ENCODE measurements at places on chromosomes 6 and 20.

DNA sequence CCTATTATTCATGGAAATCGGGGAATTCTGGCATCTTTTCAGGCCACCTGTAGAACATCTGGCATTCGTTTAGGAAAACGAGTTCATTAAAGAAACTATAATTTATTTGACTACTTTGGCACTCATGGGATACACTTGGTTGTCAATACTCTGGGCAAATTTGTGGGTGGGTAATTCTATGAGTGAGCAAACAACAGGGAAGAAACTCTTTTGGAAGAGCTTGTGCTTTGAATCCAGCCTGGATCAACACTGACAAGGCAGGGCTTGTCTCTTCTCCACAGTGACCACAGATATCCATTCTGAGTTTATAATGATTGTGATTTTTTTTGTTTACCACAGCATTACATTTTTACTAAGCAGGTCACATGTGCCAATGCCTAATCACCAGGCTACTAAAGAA lies 394.7 kb downstream of the THBS2 start:
- DNase-seq = no peak

GRCh38 chr6:113818578-113818977 lies 38.6 kb upstream of the MARCKS start:
- DNase-seq = no peak

DNA sequence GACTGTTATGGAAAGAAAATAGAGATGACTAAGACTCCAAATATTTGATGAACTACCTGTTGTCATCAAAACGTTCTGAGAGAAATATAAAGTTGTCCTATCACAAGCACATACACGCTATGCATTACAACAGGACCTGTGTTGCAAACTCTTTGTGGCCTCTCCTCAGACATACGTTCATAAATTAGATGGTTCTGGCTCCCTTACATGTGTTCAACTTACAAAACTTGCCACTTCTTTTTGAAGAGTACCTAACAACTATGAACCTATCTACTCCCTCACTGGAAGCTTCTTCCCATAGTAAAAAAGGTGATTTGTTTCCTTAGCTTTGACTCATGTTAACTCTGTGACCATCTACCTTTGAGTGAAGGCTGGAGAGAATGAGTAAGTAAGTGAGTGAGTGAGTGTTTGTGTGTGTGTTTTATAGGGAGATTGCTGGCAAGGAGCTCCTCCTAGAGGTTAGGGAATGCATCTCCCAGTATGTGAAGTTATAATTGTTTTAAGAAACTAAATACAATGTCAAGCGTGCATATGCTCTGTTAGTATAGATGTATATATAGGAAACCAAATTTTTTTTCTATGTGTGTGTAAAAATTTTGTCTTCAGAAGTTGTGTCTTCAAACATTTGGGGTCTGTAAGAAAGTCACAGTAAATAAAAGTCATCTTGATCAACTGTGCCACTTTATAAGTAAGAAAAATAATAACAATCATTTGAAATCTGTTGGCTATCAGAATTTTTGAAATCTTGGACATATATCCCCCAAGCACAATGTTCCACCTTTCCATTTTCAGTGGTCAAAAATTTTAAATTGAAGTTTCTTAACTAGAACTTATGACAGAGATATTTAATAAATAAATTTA lies 1211.1 kb upstream of the GJE1 start:
- DNase-seq = no peak

- DNase-seq = no peak
Observed at GRCh38 chr6:111417181-111417585, 65.8 kb downstream of the REV3L start.

- no peak for DNase-seq
Observed at GRCh38 chr6:11798096-11798495, 19.5 kb upstream of the ADTRP start.

DNA sequence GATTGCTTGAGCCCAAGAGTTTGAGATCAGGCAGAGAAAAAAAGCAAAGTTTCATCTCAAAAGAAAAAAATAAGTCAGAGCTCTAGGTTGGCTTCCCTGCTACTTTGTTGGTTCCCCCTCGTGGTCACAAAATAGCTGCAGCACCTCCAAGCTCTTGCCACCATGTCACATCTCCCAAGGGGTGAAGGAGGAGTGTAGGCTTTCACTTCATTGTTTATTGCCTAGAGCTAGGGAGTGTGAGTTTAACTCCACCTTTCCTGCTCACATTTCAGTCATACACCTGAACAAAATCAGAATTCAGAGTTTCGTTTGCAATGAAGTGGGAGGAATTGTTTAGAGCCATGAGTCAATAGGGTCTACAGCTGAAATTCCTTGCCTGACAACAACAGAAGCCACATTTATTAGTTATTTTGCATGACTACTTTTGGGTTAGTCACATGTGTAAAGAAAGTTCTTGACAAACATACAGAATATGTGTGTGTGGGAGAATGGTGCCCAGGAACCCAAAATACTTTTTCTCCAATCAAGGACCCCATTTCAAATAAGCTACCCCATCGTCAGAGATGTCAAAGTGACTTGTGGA lies 56.2 kb upstream of the UFL1 start:
- no peak for DNase-seq

- DNase-seq = no peak
Observed at GRCh38 chr20:55143601-55144000, 668.2 kb downstream of the DOK5 start.

DNA sequence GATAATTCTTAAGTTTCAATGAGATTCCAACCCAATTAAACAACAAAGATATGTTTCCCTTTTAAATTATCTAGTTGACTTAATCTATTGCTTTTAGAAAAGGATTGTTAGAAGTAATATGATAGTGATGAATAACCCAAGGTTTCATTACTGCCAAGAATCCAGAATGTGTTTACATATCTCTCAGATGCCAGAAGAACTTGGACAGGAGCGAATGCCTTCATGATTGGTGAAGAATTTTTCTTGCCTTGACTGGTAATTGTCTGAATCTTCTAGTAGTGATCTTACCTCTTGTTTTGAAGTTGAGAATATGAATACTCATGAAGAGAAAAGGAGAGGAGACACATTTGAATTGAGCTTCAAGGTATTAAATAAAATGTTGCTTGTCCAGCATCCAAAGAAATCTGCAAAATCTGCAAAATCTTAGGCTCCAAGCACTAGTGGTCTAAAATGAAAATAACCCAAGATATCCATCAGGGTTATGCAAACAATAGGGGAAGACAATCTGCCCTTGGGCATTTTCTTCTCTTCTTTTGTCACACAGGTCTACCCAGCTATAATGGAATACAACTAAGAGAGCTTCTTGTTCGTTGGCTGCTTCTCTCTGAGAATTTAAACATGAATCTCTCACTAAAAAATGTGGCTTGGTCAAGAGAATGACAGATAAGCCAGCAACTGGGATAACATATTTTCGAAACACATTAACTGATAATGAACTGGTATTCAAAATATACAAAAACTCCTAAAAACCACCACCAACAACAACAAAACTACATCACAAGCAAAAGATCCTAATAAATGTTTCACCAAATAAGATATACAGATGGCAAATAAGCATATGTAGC lies 928.9 kb downstream of the EYS start:
- no peak for DNase-seq

- DNase-seq = no peak
Observed at GRCh38 chr20:13260650-13261279, 39.7 kb downstream of the ISM1 start.

GRCh38 chr6:164628302-164628931 lies 681.0 kb downstream of the C6orf118 start:
- no peak for DNase-seq

DNA sequence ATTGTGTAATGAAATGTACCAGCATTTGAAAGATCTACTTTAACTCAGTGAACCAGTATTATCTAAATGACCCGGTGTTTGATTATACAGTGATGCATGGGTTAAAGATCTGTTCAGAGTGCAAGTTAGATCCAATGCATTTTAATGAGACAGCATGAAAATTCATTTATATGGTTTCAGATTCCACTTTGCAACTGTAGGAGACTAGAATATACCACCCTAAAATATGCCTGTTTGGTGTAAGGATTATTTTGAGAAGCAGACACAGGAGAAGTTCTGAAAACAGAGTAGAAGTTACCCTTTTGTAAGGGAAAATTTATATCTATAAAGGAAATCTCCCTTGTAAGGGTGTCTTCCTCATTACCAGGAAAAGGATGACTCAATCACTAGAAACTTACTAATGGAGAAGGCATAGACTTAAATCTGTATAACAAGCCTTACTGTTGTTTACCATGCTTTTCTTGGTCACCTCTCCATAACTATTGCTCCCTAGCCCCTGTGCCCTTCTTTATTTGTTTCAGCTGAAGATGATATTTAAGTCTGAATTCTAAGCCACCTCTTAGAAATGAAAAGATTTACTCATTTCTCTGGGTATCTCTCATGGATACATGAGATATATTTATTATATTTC lies 105.4 kb downstream of the NCOA3 start:
- no peak for DNase-seq

GRCh38 chr6:55888917-55889316 lies 13.5 kb upstream of the BMP5 start:
- no peak for DNase-seq

DNA sequence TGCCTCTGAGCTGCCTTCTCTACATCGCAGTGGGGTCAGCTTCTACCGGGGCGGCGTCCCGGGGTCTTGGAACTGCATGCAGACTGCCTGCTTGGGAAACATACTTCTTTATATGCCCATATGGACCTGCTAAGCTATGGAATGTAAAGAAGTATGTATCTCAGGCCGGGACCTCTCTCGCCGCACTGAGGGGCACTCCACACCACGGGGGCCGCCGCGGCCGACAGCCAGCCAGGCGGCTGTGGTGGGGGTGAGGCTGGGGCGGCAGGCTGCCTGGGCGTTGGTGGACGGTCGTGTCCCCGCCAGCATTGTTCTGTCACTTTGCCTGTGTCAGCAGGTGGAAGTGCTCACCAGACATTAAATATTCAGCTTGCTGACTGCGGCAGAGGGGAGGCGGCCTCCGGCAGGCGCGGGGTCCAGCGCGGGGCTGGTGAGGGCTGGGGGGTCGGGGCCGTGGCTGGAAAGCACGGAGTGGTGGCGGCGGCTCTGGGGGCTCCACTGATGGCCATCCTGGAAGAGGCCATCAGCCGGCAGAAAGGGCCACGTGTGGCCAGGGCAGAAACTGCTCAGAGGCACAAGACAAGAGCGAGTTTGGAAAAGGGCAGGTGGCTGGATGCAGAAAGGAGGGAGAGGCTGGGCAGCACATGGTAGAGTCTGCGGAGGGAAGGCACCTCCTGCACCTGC lies 78.6 kb upstream of the GATA5 start:
- DNase-seq = no peak

DNA sequence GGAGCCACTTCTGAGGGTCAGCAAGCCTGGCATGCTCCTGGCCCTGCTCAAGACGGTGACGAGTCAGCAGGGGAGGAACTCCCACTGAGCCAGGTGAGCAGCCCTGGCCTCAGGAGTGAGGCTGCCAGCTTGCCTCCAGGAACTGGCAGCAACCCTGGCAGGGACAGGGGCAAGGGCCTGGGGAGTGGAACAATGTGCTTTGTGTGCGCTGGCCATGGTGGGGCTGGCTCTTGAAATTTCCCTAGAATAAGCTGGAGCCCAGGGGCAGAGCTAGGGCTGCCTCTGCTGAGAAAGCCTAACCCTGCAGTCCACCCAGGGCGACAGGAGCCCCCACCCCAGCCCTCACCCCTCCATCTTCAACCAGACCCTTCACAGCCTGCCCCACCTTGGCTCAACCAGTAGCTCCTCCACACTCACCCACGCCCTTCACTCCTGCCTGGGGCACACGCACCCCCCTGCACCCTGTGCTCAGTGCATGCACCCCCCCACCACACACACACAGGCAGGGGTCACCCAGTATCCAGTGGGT lies 88.0 kb downstream of the MRPL14 start:
- DNase-seq = no peak

DNA sequence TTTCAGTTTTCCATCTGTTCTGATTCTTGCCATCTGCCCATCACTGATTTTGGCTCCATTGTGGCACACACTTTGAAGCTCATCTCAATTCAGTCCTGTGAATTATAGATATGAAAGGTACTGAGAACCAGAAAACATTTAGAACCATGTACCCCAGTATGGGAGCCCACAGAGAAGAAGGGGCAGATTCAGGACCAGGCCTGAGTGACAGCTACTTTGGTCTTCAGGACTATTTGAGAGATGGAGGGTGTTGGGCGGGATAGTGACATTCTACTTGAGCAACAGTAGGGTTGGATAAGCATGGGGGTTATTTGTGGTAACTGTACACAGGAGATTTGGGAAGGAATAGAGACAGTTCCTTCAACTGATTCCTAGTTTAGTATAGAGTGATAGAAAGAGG lies 259.2 kb upstream of the MANEA start:
- DNase-seq = no peak

DNA sequence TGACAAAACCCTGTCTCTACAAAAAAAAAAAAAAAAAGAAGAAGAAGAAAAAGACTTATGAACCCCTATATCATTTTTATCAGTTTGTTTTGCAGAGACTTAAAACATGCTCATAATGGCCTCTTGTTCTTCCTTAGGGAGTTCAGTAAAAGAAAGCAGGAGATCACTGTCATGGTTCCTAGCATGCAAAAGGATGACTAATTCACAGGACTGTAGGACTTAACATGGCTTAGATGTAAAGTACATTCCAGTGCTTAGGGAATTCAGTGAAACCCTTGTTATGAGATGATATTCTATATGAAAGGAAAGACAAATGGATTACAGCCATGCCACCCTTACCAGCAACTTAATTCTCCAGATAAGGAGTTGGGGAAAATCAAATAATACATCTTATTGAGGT lies 29.5 kb downstream of the EEF1A1 start:
- no peak for DNase-seq

DNA sequence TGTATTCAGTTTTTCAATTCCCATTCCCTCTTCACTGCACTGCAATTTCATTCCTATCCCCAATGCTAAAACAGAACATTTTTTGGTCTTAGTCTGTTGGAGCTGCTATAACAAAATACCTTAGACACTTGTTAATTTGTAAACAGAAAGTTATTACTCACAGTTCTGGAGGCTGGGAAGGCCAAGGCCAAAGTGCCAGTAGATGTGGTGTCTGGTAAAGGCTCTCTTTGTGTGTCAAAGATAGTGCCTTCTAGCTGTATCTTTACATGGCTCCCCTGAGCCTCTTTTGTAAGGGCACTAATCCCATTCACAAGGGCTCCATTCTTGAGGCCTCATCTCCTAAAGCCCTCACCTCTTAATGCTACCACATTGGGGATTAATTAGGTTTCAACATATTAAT lies 40.0 kb downstream of the PHIP start:
- DNase-seq = no peak

DNA sequence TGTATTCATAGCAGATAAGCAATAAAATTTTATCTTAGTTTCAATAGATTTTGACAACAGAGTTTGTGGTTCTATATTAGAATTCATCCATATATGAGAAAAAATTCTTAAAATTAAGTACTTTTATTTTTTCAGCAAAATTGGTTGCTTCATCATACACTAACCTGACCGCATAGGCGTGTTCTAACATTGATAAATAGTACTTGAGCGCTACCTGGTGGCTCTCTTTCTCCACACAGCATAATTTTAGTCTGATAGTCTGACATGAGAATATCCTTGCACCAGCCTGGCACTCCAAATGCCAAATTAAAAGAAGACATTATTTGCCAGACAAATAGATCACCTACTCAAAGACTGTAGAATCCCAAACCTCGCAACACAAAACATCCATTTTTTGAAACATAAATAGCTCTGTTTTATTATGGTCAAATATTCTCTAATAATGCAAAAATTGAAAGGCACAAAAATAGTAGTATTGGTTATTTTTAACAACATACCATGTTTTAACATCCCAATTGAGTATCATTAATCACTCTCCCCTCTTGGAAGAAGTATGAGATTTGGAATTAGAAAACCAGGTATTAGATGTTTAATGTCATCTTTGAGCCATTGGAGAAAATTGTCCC lies 33.0 kb upstream of the FILIP1 start:
- peak; percentile 82 for DNase-seq

GRCh38 chr6:170423814-170424603 lies 117.5 kb downstream of the FAM120B start:
- peak; percentile 45 for DNase-seq

Data from ascending aorta (tissue), 2 donors.